ENCODE measurements at places on chromosomes 3 and 15.

DNA sequence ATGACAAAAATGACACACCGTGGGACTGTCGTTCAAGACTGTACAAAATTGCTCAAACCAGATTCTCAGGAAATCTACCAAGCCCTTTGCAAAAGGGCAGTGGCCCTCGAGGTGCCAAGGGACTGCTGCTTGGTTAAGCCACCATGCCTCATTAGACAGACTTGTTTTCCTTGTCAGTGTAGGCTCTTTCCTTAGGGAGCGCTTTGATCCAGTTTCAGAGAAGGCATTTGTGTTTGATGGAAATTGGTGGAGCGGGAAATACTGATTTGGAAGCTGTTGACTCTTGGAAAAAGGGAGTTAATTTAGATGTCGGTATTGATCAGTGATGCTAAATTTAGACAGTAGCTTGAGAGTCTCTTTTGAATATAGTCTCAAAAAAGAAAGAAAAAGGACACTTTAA, 304.3 kb upstream of the UMPS start:
- DNase-seq, result no peak

GRCh38 chr3:176824811-176825210, 372.5 kb downstream of the TBL1XR1 start:
- no peak for DNase-seq

- DNase-seq, result no peak
Measured at GRCh38 chr3:8164145-8164544, 337.5 kb upstream of the LMCD1 start.

GRCh38 chr15:30885814-30886213, 17.9 kb upstream of the FAN1 start:
- DNase-seq, result no peak

Measured in stimulated activated CD4-positive, alpha-beta T cell treated with anti-CD3 and anti-CD28 coated beads, TNF-alpha, amount 100 ng/mL, for 24 hours (primary cell).